Nucleus accumbens (tissue), 56 donors: ENCODE measurements at places on chromosomes 5 and 9.

- no peak for DNase-seq
Measured at GRCh38 chr9:128723352-128723865, 518 bp downstream of the ZDHHC12 start.

DNA sequence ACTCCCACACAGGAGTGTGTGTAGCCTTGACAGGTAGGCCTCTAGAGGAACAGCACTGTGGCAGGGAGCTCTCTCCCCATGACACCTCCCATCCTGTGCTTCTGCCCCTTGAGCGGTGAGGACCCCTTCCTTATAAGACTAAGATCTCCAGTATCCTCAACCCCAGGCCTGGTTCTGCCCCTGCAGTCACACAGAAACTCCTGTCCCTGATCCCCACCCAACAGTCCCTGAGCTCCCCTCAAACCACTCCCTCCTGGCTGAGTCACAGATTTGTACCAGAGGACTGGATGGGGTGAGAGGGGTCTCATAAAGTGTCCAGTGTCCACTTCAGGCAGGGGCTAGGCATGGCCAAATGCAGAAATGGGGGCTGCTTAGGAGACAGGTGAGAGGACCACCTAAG is 47.8 kb upstream of the CDKN2AIPNL start:
- DNase-seq: no peak

GRCh38 chr5:34452170-34452828 is 203.8 kb upstream of the RAI14 start:
- no peak for DNase-seq

DNA sequence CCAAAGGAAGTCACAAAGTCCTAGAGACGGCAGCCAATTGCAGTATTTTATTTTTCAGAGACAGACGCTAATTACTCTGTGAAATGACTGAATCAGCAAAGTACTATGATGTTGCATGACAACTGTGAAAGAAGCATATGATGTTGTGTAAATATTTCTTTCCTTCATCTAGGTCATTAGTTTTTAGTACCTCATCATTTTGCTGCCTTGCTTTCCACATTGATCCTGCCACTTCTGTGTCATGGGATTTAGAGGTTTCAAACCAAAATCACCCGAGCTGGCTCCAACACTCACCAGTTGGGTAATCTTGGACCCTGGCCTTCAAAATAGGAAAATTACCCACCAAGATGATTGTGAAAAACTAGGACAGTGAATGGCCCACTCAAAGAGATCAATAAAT is 585.2 kb downstream of the ACTL7B start:
- no peak for DNase-seq

DNA sequence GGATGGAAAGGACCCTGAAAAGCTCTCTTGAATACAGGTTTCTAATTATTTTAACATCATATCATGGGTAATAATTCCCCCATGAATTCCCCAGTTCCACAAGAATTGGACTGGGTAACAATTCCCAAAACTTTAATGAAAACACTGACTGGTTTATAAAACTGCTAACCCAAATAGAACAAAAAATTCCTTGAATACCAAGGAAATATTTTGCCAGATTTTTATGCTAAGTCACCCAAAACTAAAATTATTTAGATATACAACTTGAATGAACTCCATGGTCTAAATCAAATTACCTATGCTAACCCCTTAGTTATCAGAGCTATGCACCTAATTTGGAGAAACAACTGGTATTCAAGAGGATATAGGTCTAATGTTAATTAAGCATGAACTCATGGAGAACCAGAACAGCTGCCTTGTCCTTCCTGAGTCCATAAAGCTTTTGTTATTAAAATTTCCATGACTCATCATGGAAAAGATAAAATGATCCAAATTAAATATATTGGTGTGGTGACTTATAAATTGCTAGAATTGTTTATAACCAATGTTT is 164.9 kb upstream of the TUT7 start:
- DNase-seq: no peak

DNA sequence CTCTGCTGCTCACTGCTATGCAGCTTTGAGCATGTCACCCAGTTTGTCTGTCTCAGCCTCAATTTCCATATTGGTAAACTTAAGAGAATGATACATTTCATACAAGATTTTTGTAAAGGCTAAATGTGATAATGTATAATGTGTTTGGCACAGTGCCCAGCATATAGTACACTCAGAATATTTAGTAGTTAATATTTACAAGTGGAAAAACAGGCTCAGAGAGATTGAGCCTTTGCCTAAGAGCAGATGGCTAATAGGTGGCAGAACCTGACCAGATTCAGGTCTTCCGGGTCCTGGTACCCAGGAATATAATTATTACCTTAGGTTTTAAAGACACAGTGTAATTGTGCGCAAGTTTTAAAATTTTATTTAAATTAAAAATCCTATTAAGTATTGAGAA is 46.8 kb upstream of the KIAA1958 start:
- DNase-seq: no peak
